ENCODE measurements at places on chromosomes 16 and 17.
A peak's percentile ranks its signal among the peaks of the same experiment; 100 is the strongest.

DNA sequence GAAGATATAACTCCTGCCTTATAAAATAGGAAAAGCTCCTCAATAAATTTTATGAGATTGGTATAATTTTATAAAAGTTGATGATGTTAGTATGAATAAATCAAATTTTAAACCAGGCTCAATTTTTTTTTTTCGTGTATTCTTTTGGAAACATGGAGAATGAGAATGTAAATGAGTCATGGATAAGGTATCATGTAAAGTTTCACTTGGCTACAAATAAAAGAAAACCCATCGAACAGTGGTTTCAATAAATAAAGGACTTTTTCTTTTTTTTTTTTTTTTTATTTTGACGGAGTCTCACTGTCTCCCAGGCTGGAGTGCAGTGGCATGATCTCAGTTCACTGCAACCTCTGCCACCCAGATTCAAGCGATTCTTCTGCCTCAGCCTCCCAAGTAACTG, 67.3 kb downstream of the PHKB start:
- no peak overlapping the region for H3K4me3 ChIP-seq
- peaks cover 12% of the 10 kb centered on the region for H3K36me3 ChIP-seq
- no peaks in the 10 kb centered on the region for H3K27me3 ChIP-seq
- no peaks in the 10 kb centered on the region for H3K4me1 ChIP-seq

GRCh38 chr17:59257101-59257500, 36.8 kb downstream of the GDPD1 start:
- no peaks in the 10 kb centered on the region for H3K4me1 ChIP-seq
- no peak overlapping the region for H3K27ac ChIP-seq
- no peaks in the 10 kb centered on the region for H3K36me3 ChIP-seq
- no peak overlapping the region for H3K4me3 ChIP-seq
- no peak for DNase-seq

DNA sequence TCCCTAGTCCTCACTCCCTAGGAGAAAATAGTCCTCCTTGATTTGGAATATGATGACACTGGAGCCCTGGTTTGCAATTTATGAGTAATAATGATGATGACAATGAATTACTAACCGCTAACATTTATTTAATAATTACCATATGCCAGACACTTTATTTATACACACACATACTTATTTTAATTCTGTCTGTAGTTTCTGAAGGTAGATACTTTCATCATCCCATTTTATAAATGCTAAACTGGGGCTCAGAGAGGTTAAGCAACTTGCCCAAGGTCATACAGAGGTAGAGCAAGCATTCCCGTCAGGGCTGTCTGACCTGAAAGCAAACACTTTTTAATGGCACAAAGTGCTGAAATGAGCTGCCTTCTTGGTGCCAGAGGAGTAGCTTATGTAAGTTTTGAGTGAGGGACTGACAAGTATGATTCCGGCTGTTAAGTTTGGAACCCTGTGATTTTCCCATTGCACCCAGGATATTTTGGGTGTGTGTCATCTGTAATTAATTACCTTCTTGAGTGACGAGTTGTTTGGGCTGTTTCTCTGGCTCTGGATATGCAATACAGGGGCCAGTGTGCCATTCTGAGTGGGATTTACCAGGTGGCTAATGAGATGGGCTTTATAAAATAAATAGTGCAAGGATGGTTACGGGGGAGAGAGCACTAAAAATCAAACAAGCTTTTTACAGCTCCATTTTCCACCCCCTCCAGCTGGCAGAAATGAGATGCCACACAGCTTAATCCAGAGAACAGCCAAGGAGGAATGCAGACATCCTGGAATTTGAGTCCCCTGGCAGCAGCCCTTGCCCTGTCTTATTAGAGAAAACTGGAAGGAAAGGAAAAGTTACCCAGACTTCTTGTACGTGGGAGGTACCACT, 211.8 kb downstream of the SNX29 start:
- H3K27me3 ChIP-seq: no peaks in the 10 kb centered on the region
- H3K4me3 ChIP-seq: no peak overlapping the region
- peaks cover 28% of the 10 kb centered on the region for H3K4me1 ChIP-seq
- peak overlapping the region; percentile 38 for H3K27ac ChIP-seq
- DNase-seq: no peak

DNA sequence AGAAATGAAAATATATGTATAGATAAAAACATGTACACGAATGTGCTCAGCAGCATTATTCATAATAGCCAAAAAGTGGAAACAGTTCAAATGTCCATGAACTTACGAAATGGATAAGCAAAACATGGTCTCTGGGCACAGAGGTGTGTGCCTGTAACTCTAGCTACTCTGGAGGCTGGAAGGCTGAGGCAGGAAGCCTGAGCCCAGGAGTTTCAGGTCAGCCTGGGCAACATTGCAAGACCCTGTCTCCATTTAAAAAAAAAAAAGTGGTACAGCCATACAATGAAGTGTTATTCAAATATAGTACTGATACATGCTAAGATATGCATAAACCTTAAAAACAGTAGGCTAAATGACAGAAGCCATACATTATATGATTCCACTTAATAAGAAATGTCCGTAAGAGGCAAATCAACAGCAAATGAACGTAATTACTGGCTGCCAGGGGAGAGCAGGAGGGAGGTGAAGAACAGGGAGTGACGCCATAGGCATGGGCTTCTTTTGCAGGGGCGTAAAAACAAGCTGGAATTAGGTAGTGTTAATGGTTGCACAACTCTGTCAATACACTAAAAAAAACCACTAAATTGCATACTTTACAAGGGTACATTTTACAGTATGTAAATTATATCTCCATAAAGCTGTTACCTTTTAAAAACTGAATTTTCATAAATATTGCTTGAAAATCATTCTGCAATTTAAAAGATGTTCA, 87.2 kb upstream of the PLEKHM1 start:
- peaks cover 45% of the 10 kb centered on the region for H3K4me1 ChIP-seq
- no peak overlapping the region for H3K27ac ChIP-seq
- no peaks in the 10 kb centered on the region for H3K27me3 ChIP-seq
- no peaks in the 10 kb centered on the region for H3K36me3 ChIP-seq

DNA sequence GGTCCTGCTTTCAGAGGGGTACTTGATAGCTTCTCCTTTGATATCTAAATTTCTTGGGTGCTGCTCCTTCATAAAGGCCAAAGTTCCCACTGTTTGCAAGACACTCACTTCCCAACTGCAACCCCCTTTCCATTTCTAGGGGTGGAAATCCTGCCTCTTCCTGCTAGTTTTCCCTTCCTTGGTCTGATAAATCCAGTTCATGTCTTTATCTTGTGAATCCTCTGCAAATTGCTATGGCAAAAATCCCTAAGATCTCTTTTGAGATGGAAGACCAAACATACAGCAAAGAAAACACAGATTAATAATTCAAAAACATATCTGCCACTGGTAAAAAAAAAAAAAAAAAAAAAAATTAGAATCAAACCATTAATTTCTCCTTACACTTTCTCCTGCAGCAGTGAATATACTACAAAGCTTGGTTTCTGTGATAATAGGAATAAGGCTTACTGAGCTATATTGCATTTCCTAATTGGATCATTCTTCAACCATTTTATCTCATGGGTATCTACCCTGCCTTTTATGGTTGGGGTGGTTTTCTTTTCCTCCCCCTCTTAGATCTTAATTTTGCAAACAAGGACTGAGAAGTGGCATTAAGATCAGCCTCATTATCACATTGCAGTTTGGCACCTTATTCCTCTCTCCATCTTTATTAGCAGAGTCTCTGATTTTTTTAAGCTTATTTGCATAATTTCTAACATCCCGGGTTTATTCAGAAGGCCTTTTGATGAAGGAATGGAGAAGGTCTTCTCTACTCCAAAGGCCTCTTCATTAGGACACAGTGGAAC, 439.1 kb downstream of the XYLT1 start:
- H3K36me3 ChIP-seq: no peaks in the 10 kb centered on the region
- DNase-seq: no peak
- H3K27ac ChIP-seq: no peak overlapping the region
- H3K27me3 ChIP-seq: peaks cover 3% of the 10 kb centered on the region
